T-helper 2 cell treated with Interferon-gamma antibody and Interleukin-4, amounts not matched to agents 5 μg/mL and 100 μg/mL, for 36 hours (primary cell): ENCODE measurements at places on chromosomes 5 and 9.

- no peak for DNase-seq
Measured at GRCh38 chr9:101139082-101139481, 110.6 kb downstream of the PLPPR1 start.

DNA sequence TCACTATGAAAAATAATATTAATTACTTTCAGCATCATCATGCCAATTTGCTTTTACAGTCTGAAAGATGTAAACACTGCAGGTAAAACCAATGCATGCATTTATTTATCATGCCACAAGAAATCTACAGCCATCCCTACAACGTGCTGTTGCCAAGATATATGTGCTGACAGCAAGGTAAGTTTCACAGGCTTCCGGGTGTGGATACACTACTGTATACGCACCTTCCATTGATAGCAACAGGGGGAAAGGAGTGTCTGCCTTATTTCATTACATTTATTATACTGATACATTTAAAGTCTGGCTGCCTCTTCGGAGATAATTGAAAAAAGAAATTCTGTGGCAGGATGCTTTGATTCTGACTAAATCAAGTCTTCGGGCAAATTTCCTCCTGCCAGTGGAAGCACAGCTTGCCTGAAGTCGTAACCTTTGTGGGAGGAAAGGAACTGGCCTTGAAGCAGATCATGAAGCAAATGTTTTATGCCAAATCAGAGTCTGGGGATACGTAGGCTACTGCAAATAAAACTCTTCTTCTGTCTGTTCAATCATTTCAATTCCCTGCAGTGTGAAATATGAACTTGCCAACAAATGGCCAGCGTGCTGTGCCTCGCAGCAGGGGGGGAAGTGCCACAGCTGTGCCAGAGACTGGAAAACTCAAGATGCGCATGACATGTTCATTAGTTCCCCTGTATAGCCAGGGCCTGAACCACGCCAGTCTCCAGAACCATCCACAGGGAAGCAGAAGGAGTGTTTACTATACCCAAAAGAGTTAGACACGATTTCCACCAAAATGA, 268.1 kb downstream of the EFNA5 start:
- no peak for DNase-seq

GRCh38 chr9:92184041-92184564, 68.9 kb upstream of the SPTLC1 start:
- DNase-seq, result no peak

DNA sequence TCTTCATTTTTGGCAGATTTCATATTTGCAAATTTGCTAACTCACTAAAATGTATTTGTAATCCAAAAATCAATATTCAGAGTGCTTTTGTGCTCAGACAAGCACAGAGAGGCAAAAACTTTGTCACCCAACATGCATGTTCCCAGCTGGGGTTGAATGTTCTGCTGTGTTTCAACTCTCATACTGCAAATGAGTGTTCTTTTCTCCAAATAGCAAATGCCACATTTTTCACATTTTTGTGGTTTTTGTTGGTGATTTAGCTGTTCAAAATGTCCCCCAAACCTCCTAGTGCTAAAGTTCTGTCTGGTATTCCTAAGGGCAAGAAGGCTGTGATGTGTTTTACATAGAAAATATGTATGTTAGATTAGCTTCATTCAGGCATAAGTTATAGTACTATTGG, 87.3 kb upstream of the PCSK5 start:
- no peak for DNase-seq

DNA sequence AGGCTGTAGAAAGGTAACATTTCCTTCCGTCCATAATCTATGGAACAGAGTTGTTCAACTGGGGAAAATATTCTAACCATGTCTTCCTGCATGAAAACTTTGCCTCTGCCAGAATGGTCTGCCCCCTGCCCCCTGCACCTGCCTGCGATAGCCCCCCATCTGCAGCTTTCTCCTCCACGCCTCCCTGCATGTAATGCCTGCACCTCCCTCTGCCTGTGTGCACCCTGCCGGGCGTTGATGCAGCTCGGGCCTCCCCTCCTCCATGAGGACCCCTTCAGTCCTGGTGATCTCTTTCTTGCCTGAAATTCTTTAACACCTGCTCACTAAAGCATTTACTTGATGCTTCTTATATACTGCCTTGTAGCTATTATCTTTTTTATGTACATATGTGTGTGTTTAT, 266.2 kb downstream of the ARHGEF28 start:
- DNase-seq, result no peak

DNA sequence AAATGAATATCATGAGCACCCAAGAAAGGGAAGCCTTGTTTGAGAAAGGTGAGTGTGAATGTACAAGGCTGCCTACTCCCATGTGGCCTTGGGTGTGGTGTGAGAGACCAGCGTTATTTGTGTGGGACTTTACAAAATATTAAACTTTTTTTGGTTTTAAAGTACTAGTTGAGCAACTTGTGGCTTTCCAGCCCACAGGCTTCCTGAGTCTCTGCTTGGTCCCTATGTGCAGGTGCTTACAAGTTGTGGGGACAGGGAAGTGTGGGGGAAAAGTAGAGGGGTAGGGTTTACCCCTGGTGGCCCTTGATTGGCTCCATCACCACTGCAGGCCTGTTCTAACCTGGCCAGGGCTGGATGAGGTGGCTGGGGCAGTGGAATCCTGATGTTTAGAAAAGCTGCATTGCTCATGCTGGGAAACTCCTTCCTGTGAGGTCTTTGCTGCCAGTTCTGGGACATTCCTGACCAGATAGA, 19.7 kb downstream of the PTTG1 start:
- DNase-seq, result no peak

DNA sequence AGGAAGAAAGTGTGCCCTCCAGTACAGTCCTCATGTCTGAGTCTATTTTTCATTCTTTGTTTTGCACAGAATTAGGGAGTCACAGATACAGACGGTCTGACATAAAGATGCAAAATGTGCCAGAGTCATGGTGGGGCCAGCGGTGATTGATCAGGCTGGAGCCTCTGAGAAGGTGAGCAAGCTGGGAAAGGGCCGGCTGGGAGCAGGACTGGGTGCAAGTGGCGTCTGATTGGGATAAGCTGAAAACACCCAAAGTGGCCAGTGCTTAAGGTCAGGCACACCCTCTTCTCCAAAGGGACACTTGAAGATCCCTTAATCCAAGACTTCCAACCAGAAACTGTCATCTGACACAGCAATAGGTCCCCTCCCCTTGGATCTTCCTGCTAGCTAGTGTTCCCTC, 32.6 kb downstream of the FSTL4 start:
- DNase-seq, result no peak

- no peak for DNase-seq
Measured at GRCh38 chr9:115992834-115993233, 160.8 kb upstream of the PAPPA start.

DNA sequence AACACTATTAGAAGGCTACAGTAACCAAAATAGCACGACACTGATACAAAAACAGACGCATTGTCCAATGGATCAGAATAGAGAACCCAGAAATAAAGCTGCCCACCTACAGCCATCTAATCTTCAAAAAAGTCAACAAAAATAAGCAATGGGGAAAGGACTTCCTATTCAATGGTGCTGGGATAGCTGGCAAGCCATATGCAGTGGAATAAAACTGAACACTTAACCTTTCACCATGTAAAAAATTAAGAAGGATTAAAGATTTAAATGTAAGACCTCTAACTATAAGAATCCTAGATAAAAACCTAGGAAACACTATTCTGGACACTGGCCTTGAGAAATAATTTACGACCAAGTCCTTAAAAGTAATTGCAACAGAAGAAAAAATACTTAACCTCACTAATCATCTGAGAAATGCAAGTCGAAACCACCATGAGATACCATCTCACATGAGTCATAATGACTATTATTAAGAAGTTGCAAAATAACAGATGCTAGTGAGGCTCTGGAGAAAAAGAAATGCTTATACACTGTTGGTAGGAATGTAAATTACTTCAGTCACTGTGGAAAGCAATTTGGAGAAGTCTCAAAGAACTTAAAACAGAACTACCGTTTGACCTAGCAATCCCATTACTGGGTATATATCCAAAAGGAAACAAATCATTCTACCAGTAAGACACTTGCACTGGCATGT, 203.3 kb upstream of the CDH9 start:
- DNase-seq, result no peak

GRCh38 chr9:121284733-121285451, 16.9 kb downstream of the GSN start:
- no peak for DNase-seq

- peak; percentile 7 for DNase-seq
Measured at GRCh38 chr5:171450423-171451331, 31.2 kb downstream of the FGF18 start.

GRCh38 chr9:134947265-134947955, 29.7 kb upstream of the FCN1 start:
- no peak for DNase-seq

DNA sequence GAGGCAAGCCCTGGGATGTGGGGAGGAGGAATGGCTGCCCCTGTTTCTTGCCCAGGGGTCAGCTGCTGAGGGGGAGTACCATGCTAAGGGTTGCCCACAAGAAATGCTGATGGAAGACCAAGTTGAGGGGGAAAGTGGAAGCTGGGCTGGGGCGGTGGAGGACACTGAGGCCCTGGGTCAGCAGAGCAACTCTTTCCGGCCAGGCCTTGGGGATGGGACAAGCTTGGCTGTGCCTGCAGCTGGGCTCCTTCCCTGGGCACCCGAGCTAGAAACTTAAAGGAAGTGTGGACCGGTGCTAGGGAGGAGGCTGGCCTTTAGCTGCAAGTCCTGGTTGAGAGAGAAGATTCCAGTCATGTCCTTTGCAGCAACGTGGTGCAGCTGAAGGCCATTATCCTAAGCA, 22.7 kb downstream of the CSF1R start:
- no peak for DNase-seq

DNA sequence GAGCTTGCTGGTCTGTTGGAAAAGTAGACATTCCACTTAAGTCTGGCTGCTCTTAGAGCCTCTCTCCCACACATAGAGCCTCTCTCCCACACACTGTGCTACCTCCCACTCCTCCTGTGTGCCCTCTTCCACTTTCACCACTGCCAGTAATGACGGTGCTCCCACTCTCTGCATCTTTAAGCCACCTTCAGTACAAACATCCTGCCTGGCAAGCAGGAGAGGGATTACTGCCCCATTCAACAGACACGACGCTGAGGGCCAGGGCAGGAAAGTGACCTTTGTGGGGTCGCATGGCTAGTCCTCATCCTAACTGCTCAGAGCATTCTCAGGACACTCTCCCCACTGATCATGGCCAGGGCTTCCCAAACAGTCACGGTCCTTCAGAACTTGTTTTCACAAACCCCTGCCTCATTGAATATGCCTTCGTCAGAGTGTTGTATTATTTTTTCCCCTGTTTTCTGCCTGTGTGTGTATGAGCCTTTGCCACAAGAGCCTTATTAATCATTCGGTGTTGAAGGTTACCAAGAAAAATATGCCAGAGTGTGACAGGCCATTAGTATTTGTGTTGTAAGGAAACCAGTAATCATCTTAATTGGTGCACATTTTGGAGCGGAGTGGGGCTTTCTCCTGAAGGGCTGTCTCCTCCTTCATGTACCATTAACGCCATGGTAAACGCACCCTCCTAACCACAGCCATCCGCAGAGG, 87.1 kb upstream of the SAP30L start:
- DNase-seq, result no peak

DNA sequence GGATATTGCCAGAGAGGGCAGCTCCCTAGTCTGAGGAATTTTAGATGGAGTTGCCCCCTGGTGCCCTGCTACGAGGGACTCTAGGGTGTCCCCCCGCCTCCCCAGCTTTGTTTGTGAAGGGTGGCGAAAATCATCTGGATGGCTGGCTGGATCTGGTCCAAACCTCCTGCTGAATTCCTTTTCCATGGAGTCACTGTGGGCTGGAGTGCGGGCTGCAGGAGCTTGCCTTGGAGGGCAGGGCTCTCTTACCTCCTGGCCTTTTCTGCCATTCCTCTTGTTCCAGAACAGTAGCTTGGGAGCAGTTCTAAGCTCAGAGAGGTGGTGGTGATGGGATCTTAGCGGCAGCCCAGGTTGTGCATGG, 2.1 kb downstream of the SYNPO start:
- DNase-seq, result no peak

- DNase-seq, result no peak
Measured at GRCh38 chr5:95358848-95359247, 32.3 kb upstream of the FAM81B start.

GRCh38 chr5:71945436-71945835, 161.8 kb upstream of the MAP1B start:
- DNase-seq, result no peak

DNA sequence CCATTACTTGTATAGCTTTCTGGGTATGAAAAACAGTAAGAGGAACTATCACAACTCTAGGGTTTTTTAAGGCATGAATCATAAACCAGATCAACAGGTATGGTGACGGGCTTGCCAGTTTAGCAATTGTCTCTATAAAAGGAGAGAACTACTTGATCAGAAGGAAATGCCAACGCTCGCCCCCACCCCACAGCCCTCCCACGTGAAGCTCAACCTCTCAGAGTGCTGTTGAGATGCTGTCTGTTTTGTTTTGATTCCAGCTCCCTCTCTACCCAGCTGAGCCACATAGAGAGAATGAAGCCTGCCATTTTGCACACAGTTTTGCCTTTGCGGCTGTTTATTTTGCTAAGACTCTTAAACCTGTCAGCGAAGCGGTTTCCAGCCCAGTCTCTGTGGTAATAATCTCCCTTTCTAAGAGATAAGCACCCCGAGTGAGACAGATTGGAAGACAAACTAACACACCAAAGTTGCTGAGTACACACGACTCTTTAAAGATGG, 257.9 kb upstream of the ANKRD55 start:
- DNase-seq, result peak; percentile 70
